Activated CD4-positive, alpha-beta memory T cell treated with anti-CD3 and anti-CD28 coated beads for 36 hours (primary cell): ENCODE measurements at places on chromosomes 7 and 10.

DNA sequence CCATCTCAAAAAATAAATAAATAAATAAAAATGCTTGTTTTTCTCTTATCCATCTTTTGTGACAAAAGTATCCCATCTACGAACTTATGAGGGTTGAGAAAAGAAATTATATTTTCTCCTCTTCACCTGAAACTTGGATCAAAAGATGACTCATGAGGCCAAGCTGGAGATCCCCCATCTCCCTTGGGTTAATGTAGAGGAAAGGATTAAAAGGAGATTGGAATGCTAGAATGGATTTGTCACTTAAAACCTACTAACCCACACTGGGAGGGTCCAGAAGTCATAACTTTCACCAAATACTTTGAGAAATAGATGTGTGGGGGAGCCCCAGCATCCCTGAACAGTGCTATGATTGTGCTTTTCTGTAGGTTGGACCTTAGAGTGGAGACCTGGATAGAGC, 46.3 kb upstream of the PIK3CG start:
- DNase-seq: no peak

- DNase-seq: peak; percentile 47
These were observed 27.1 kb upstream of the TNRC18 start for GRCh38 chr7:5450549-5451327.

DNA sequence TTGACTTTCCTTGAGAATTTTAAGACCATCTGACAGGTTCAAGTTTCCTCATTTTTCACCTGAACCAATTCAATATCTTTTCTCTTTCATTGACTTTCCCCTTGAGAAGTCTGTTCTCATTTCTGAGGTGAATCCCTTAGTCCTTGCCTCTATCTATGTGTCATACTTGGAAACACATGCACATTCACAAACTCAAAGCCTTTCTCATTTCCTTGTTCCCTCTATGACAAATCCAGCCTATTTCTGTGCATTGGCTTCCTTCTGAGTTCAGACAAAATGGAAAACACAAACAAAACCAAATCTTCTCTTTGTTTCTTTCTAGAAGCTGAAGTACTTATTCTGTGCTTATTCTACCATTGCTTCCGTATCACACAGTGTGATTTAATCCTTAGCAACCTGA, 13.8 kb downstream of the PTTG1IP2 start:
- no peak for DNase-seq

GRCh38 chr7:79401254-79401653, 52.2 kb downstream of the MAGI2 start:
- no peak for DNase-seq

GRCh38 chr7:157650801-157651200, 314.0 kb downstream of the DNAJB6 start:
- no peak for DNase-seq

GRCh38 chr10:1368842-1369171, 312.6 kb downstream of the WDR37 start:
- DNase-seq: peak; percentile 60
